ENCODE measurements at places on chromosomes 3 and 15. TPM values are rescaled to one million over a fixed set of nuclear protein-coding genes. Genes with fewer than 3 reads are reported as not detected.

GRCh38 chr3:188558343-188559071 lies 404.6 kb downstream of the LPP start:
- H3K27ac ChIP-seq = peak overlapping the region; percentile 6
- peaks cover 25% of the 10 kb centered on the region for H3K4me1 ChIP-seq
- DNase-seq = no peak
- H3K36me3 ChIP-seq = peaks cover 14% of the 10 kb centered on the region
- no peak overlapping the region for H3K4me3 ChIP-seq
- no peaks in the 10 kb centered on the region for H3K27me3 ChIP-seq

GRCh38 chr15:73987681-73988444 lies 4.2 kb downstream of the STOML1 start:
- H3K4me1 ChIP-seq = peaks cover 66% of the 10 kb centered on the region
- H3K36me3 ChIP-seq = peaks cover 14% of the 10 kb centered on the region
- H3K27ac ChIP-seq = peak overlapping the region; percentile 54
- DNase-seq = peak; percentile 46
- no peaks in the 10 kb centered on the region for H3K27me3 ChIP-seq

The CYP8B1 gene
- total RNA-seq = not detected

DNA sequence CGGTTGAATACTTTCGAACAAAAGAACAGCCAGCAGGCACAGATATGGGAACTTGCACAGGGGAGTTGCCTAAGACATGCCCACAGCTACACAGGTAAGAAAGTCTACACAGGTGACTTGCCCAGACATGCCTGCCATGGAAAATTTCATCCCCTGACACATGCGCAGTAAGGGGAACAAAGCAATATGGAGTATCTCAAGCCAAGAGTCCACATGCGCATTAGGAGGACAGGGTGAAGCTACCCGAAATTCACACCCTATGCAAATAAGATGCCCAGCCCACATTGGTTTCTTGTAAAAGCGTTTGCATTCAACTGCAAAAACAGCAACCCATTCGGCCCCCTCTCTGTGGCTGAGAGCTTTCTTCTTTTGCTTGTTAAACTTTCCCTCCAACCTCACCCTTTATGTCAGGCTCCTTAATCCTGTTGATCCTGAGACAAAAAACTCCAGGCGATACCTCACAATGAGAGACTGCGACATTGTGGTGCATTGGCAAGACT lies 49.3 kb upstream of the TRPM1 start:
- peaks cover 5% of the 10 kb centered on the region for H3K27me3 ChIP-seq
- DNase-seq = no peak
- no peaks in the 10 kb centered on the region for H3K36me3 ChIP-seq
- no peak overlapping the region for H3K4me3 ChIP-seq
- H3K27ac ChIP-seq = no peak overlapping the region
- H3K4me1 ChIP-seq = no peaks in the 10 kb centered on the region
